Nucleus accumbens (tissue), 56 donors: ENCODE measurements at places on chromosomes 12 and 14.
A peak's percentile ranks its signal among the peaks of the same experiment; 100 is the strongest.

DNA sequence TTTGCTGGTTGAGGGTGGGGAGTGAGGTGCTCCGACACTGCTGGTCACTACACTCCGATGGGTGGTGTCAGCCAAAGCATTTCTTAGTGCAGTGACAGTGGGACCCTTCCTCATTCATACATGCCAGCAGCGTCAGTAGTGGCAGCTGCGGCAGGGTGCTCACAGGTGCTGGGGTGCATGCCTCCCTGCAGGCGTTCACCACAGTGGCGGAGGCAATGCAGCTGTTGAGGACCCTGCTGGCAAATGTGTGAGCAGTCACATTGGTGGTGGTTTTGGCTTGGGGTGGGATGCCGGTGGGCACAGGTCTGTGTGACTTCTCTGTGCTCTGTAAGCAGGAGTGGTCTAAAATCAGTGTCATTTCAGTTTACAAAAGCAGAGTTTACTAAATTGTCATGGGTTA is 464.6 kb downstream of the FUT8 start:
- no peak for DNase-seq

- DNase-seq = no peak
Observed at GRCh38 chr14:67941456-67942018, 122.0 kb downstream of the RAD51B start.

DNA sequence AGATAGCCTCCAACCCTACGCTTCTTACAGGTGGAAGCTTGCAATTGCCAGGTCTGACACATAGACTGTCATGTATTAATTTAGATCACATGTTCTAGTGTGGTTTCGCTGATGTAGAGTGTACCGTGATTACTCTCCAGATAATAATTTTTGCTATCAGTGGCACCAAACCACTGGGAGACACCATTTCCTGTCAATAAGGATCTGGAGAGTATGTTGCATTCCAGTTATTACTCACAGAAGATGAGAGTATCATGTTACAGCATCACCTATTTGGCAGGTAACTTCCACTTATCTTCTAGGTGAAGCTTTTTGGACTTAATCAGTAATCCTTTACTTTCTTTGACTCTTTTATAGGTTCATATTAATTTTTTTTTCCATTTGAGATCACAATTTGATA is 147.2 kb downstream of the HELB start:
- no peak for DNase-seq

DNA sequence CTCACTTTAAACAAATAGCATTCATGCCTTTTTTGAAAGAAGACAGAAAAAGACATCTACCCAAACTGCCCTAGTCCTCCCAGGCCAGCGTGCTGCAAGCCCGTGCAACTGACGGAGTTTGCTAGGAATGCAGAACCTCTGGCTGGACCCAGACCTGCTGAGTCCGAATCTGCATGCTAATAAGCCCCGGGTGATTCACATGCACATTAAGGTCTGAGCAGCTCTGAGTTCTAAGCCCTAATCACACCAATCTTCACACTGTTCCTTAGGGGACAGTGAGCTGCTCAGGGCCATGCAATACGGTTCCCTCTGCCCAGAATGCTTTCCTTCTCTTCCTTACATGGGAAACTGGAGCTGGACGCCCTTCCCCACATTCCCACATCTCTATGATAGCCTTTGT is 25.2 kb downstream of the HAL start:
- DNase-seq = no peak

DNA sequence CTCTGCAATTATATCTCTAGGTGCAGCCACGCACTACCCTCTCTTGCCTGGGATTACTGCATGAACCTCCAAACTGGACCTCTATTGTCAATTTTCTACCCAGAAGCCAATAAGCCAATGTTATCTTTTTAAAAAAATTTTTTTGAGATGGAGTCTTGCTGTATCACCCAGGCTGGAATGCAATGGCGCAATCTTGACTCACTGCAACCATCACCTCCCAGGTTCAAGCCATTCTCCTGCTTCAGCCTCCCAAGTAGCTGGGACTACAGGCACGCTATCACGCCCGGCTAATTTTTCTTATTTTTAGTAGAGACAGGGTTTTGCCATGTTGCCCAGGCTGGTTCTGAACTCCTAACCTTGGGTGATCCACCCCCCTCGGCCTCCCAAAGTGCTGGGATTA is 11.2 kb upstream of the PXN start:
- DNase-seq = no peak

GRCh38 chr12:84507956-84508850 is 404.4 kb downstream of the SLC6A15 start:
- no peak for DNase-seq

GRCh38 chr14:86973177-86973576 is 1019.8 kb downstream of the GALC start:
- DNase-seq = no peak

- DNase-seq = no peak
Observed at GRCh38 chr12:132633901-132634300, 15.3 kb downstream of the P2RX2 start.

DNA sequence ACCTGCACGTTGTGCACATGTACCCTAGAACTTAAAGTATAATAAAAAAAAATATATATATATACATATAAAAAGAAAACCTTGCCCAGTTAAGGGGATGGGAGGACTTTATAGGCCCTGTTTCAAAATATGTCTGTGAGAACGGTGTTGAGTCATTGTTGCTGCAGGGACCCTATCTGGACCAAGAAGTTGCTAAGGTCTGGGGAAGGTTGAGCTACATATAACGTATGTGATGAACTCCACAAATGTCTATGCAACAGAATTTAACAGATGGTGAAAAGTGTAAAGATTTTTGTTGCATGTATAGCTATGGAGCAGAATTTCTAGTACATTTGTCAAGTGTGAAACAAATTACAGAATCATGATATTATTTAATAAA is 59.7 kb downstream of the TBC1D30 start:
- DNase-seq = no peak

- no peak for DNase-seq
Observed at GRCh38 chr12:92543840-92544239, 158.9 kb upstream of the PLEKHG7 start.

GRCh38 chr12:32115404-32116104 is 8.9 kb downstream of the BICD1 start:
- DNase-seq = no peak

- DNase-seq = no peak
Observed at GRCh38 chr14:21257394-21257909, 11.8 kb downstream of the HNRNPC start.

DNA sequence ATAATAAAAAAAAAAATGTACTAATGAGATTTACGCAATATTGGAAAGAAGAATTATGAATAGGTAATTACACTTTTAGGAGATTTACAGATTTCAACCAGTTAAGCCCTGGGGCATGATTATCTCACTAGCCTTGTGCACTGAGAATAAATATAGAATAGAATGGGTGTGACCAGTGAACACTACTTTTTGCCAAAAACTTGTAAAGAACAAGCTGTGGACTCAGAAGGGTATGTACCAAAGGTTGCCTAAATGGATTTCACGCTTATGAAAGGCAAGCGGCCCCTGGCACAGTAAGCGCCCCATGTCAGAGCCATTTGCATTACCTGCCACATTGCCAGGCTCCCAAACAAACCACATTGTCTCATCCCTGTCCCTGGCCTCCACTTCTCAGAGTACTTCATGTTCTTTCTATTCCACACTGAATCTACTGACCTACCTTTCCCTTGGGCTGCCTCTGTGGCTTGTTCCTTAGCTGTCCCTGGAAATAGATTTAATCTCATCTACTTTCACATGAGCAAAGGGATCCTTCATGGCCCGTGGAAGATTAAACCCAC is 170.6 kb upstream of the DIO2 start:
- DNase-seq = no peak

DNA sequence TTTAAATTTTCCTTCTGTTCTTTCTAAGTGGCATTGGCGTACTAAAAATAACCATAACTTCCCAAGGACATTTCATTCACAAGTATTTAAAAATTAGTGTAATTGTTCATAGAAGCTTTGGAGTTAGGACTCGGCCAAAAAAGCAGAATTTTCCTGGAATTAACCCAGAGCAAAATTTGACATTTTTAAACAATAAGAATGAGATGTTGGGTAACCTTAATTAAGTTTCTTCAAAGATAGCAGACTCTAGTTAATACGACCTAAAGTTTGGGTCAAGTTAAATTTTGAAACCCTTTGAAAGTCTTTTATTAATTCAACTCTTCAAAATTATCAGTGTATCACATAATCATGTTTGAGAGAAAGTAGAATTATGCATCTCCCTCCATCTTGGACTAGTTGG is 118.3 kb downstream of the AKAP6 start:
- DNase-seq = no peak

DNA sequence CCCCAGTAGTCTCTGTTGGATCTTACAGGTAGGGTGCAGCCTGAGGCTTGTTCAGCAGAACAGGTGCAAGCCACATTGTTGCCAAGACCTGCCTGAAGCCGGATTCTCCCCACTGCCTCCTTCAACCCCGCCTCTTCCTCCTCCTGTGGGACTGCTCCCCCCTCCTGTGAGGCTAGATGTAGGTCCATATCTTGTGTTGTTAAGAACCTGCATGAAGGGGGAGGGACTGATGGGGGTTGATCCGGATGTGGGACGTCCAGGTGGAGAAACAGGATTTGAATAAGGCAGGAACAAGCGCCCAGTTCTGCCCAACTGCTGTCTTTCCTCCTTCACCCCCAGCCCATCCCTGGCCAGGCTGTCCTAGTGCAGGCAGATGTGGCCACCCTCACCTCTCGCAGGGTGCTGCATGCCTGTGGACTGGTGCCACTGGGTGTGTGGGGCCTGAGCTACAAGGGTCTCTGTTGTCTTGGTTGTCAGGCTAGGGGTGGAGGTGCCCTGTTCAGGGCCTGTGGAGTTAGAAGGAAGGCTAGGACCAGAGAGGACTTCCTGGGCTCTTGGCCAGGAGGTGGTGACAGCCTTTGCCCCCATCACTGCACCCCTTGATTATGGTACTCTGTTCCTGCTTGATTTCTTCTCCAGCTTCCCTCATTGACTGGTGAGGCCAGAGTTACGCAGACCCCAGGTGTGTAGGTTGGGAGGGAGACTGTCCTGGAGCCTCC is 1.4 kb downstream of the NR4A1 start:
- no peak for DNase-seq

DNA sequence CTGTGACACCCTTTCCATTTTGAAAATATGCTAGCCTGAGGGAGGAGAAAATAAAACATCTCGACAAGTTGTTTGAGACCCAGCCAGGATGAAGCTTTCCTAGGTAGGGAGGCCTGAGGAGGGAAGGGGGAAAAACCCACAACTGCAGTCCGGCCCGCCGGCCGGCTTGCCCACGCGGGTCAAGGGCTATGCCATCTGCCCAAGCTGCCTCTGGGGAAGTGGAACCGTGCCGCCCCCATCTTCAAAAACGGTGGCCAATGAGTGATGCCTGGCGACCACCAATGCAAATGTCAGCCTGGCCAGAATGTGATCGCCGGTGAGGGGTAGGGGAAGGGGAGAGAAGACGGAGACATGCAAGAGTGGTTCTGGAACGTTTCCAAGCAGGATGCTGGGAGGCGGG is 263.5 kb upstream of the ALG10B start:
- no peak for DNase-seq

- DNase-seq = no peak
Observed at GRCh38 chr12:118436002-118436730, 59.8 kb downstream of the SUDS3 start.

DNA sequence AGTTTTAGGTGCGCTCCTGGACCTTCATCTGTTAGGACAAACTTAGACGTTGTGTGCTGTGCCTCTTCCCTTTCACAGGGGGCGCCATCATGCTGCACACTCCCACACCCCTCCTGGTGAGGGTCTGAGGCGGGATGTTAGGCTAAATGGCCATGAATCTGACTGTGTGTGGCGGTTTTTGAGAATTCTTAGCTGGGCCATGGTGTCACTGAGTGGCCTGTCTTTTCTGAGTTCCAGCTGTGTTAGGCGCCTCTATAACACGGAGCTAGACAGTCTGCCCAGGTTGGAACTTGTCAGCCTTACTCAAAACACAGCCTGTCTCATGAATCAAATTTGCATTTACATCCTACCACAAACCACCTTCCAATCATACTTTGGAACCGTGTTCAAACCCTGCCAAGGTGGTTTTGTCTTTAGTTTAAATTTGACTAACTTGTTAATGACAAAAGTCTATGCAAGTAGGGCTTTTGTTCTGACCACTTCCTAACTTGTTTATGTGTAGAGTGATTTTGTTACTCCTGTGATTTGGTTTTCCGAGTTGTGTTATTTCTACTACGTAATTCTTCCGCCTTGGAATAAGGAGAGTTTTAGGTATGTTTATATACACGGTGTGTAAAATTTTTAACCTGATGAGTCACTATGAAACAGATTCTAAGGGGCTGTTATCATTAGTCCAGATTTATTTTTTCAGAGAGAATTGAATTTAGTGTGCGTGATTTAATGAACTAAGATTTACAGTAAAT is 19.6 kb downstream of the ACVR1B start:
- DNase-seq = no peak

DNA sequence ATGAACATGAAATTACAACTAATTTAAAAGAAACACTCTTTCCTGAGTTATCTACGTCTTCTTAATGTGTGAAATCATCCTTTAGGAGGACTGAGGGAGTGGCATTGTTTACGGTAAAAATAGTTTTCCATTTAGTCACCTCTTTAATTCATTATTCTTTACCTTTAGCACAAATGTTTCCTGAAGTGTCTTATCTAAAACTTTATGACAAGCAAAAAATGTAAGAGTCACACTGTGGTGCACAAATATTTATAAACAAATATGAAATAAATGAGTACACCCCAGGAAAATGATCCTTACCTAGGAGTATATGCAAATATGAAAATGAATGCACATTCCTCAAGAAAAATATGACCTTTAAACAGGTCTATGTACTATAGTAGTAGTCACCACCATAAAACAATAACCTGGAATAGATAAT is 104.6 kb downstream of the PTPRR start:
- no peak for DNase-seq

GRCh38 chr12:62731055-62731820 is 203.7 kb downstream of the PPM1H start:
- DNase-seq = no peak

DNA sequence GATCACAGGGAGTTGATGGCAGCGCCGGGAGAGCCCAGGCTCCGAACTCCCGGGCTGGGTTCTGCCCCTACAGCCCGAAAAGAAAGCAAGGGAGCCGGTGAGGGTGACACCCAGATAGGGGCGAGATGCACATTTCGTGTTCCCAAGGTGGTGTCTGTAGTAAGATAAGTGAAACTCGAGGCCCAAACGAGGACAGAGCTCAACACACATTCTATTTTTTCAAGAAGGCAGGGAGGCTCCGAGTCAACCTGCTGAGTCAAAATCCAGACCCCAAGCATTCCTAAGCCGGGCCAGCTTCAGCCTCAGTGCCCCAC is 24.2 kb upstream of the YY1 start:
- no peak for DNase-seq

- DNase-seq = no peak
Observed at GRCh38 chr14:52153939-52154338, 85.1 kb upstream of the NID2 start.

GRCh38 chr14:65373671-65374039 is 38.9 kb upstream of the FUT8 start:
- DNase-seq = peak; percentile 30
